Stimulated activated CD4-positive, alpha-beta T cell treated with anti-CD3 and anti-CD28 coated beads, Interleukin-12 subunit alpha, Interleukin-12 subunit beta, amount 100 ng/mL, for 4 hours (primary cell): ENCODE measurements at places on chromosomes 3 and 15.

DNA sequence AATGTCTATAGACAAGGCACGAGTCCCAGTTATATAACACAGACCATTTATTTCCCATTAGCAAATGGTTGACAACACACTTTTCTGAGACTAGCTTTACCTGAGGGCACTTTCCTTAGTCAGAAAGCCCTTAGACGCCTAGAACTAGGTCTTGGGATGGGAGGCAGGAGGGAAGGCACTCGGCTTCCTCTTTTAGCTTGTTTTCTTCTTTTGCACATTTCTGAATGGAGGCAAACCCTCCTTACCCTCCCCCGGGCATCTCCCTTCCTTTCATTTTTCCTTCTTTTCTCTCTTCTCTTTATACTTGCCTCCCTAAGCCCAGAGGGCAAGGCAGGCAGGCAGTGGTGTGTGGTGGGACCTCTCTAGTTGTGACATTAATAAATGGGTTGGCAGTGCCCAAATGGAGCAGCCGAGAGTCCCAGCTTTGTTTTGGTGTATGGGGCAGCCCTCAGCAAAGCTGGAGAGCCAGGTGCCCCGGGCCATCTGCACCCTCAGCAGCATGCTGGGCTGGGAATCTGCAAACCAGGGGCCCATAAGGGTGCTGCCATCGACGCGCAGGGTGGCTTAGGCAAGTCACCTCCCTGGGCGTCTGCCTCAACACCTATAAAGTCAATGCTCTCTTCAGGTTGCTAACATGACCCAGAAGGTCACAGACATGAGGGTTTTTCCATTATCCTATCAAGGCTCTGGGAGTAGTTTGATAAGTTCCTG lies 21.1 kb upstream of the BCL2L10 start:
- DNase-seq = no peak

GRCh38 chr15:49306551-49306950 lies 116.5 kb upstream of the FGF7 start:
- no peak for DNase-seq

DNA sequence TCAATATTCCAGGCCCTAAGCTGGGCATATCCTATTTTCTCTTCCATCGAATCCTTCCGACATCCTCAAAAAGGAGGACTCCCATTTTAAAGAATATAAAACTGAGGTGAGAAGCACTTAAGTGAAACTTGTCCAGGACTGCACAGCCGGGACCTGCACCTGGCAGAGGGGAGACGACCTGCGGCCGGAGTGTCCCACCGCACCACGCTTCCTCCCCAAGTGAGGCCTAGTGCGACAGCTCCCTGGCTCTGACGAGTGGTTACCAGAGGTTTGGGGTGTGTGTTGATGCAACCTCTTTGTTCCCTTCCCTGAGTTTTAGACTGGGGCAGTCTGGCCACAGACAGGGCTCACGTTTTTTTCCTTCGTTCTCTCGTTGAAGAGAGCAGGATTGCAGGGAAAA lies 24.9 kb upstream of the ATP2B2 start:
- DNase-seq = no peak

- DNase-seq = no peak
Observed at GRCh38 chr3:135927155-135927554, 38.4 kb upstream of the PPP2R3A start.

GRCh38 chr3:172846103-172846561 lies 95.6 kb downstream of the ECT2 start:
- DNase-seq = no peak

GRCh38 chr3:113897373-113897777 lies 50.4 kb upstream of the ZDHHC23 start:
- DNase-seq = no peak

GRCh38 chr3:179288845-179289244 lies 34.0 kb upstream of the ZNF639 start:
- DNase-seq = no peak

- DNase-seq = no peak
Observed at GRCh38 chr15:66940368-66940767, 125.0 kb upstream of the SMAD3 start.
